Right hindlimb (tissue), 1 donor: ENCODE measurements at places on chromosomes 3 and 15.
A peak's percentile ranks its signal among the peaks of the same experiment; 100 is the strongest.

DNA sequence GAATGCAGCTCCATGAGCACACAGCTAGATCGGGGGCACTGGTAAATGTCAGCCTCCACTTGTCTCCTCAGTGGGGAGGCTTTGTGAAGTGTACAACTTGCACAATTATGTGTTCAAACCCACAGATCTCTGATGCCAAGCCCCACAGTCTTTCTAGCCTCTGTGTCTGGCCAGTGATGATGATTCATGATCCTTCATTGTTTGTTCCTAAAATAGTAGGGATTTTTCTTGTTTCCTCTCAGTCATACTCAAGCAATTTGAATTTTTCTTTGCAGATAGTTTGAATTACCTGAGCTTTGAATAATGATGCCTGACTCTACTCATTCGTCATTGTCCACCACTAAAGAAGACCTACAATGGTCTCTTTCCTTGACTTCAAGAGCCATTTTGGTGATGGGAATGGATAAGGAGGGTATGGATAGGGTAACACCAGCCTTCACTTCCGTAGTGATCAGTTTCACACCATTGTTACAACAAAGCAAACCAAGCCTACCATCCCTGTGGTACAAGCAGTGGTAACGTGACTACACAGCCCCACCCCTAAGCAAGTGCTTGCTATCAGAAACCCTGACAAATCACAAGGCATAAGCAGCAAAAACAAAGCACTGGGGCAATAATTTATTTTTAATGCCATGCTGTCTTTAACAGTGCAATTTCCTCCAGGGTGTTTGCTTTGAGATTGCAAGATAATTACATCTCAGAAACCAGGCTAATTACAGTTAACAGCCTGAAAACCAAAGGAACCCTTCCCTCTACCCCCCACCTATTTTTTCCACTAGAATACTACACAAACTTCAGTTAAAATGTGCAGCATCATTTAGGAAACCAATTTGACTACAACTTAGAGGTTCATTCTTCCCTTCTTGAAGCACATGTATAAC lies 114.1 kb upstream of the PPP2R3A start:
- DNase-seq = no peak

GRCh38 chr3:133058243-133058642 lies 20.1 kb downstream of the TMEM108 start:
- DNase-seq = no peak

DNA sequence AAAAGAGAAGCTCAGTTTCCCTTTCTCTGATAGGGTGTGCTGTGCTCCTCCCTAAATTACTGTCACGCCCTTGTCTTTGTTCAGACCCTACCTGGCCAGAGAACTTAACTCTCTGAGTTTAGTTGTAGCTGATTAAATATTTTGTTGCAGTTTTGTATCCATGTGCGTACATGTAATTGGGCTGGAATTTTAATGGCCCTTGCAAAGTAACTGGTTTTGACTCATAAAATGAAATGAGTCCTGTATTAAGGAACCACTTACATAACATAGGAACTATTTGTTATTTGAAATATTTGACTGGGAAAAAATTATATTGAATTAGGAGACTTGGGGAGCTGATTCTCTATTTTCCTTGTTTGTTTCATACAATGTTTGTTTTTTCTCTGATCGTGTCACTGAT lies 80.2 kb downstream of the LRRK1 start:
- no peak for DNase-seq

DNA sequence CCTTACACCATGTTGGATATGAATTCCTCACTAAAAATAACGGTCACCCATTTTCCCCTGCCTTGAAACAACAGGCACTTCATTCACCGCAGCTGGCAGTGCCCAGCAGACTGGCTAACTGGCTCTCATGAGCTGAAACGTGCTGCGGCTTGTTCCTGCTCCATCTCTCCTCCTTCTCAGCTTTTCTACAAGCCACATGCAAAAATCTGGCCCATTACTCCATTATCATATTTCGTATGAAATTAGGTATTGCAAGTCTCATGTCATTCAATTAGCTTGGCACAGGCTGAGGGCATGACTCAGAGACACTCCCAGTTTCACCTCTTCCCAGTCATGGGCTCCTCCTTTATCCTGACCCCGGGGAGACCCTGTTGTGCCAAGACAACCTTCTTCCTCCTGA lies 60.0 kb downstream of the MAGEF1 start:
- DNase-seq = no peak

DNA sequence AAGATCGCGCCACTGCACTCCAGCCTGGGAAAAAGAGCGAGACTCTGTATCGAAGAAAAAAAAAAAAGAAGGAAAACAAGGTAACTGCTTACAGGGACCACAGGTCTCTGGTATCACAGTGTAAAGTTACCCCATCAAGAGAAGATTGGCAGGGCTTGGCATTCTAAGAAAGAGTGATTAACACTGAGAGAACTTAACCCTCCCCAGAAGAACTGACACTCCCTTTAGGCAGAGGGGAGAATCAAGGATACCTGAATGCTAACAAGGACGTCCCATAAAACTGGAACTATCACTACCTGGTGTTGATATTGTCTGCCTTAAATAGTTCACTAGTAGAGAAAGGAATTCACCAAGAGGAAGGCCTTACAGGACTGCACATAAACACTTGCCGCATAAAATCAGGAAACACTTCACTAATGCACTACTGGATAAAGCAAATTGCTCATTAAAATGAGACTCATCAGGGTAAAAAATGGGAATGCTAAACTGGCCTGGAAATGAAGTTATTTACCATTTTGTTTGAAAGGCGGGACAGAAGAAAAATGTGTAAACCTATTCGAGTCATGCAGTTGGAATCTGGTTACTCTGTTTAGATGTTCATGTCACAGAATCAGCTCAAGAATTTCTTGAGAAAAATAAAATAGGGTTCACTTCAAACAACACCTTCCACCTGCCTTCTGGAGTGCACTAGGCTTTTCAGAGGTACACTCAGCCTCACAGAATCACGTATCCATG lies 121.6 kb downstream of the FOXP1 start:
- DNase-seq = no peak

DNA sequence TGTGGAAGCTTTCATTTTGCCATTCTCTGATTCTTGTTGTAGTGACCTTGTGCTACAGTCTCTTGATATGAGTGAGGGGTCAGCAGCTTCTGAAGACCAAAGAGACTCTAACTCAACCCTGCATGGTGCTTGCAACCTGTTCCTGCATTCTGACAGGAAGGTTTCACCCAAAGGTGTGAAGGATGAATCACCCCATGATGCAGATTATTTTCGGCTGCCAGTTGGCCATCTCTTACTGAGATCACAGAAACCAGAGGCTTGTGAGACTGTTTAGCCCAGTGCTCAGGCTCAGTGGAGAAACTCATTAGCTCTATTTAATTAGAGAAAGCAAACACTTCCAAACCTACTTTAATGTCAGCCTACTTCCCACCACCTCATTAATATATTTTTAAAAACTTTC lies 29.2 kb upstream of the TPRG1 start:
- no peak for DNase-seq

DNA sequence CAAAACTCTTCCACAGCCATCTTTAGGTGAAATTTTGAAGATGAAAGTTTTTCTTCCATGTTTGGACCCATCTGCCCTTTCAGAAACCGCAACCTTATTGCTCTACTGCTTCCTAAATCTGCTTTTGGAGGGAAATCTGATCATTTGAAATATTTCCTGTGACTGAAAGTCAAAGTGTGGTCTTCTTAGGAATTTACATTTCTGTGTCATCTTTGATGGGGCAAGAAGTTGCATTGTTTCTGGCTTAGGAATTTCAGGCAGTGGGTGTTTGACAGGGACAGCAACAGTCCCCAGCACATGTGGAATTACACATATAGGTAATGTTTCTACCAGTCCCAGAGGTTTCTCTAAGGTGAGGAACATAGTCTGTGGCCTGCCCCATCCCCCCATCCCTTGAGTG lies 5.3 kb upstream of the TYRO3 start:
- DNase-seq = no peak

- no peak for DNase-seq
These were observed 165.2 kb downstream of the OSBPL10 start for GRCh38 chr3:31815631-31816440.

DNA sequence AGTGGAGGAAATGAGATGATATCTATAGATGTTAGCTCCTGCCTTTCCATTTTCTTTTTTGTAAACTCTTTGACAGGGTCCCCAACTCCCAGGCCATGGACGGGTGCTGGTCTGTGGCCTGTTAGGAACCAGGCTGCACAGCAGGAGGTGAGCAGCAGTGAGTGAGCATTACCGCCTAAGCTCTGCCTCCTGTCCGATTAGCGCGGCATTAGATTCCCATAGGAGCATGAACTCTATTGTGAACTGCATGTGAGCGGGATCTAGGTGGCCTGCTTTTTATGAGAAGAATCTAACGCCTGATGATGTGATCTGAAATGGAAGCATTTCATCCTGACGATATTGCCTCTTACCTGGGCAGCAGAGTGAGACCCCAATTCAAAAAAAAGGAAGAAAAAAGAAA lies 56.8 kb upstream of the CHD2 start:
- no peak for DNase-seq

DNA sequence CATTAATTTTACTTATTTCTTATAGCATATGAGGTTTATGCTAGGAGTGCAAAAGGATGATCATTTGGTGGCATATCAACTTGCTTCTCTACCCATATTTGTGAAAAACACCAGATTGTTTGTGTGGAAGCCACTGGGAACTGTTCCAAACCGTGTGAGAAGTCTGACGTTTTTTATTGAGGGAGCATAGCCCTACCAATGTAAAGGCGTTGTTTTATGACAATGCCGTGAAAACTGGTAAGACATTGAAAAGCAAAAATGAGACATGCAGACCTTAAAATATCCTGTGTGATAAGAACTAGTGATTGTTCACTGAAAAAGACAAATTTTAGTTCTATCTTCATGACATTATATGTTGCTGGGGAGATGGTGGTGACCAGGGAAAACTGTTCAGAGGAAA lies 87.8 kb downstream of the CHL1 start:
- no peak for DNase-seq

GRCh38 chr3:120394347-120394746 lies 45.2 kb upstream of the LRRC58 start:
- no peak for DNase-seq

- peak; percentile 51 for DNase-seq
These were observed 335.8 kb upstream of the THRB start for GRCh38 chr3:24830230-24831152.

- no peak for DNase-seq
These were observed 71.8 kb upstream of the CTSH start for GRCh38 chr15:79016527-79017170.

- DNase-seq = no peak
These were observed 146.7 kb upstream of the THBS1 start for GRCh38 chr15:39434163-39434562.

- DNase-seq = no peak
These were observed 24.1 kb downstream of the TOPAZ1 start for GRCh38 chr3:44265815-44266214.

DNA sequence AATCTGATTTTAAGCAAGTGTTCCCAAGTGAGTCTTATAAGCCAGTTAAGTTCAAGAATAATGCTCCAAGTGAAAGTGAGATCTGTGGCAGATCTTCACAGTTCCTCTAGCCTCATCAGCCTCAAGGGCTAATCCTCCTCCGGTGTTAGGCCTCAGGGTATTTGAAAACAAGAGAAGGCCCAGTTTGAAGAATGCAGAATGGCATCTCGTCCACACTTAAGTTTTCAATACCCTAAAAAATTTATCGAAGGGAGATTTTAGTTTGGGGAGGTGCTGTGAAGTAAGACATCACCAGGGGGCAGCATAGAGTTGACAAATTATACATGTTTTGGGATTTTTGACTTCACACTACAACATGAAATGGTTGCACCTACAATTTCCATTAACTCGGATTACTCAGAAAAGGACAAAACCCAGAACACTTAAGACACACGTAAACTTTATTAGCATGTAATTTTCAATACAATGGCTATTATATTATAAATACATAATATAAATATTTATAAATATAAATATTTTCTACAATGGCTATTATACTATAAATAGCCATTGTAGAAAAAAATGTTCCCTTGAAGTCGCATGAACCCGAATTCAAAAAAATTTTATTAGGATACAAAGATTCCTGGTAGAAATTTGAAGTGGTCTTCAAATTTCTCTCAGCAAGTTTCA lies 2.3 kb upstream of the TMEM266 start:
- no peak for DNase-seq

DNA sequence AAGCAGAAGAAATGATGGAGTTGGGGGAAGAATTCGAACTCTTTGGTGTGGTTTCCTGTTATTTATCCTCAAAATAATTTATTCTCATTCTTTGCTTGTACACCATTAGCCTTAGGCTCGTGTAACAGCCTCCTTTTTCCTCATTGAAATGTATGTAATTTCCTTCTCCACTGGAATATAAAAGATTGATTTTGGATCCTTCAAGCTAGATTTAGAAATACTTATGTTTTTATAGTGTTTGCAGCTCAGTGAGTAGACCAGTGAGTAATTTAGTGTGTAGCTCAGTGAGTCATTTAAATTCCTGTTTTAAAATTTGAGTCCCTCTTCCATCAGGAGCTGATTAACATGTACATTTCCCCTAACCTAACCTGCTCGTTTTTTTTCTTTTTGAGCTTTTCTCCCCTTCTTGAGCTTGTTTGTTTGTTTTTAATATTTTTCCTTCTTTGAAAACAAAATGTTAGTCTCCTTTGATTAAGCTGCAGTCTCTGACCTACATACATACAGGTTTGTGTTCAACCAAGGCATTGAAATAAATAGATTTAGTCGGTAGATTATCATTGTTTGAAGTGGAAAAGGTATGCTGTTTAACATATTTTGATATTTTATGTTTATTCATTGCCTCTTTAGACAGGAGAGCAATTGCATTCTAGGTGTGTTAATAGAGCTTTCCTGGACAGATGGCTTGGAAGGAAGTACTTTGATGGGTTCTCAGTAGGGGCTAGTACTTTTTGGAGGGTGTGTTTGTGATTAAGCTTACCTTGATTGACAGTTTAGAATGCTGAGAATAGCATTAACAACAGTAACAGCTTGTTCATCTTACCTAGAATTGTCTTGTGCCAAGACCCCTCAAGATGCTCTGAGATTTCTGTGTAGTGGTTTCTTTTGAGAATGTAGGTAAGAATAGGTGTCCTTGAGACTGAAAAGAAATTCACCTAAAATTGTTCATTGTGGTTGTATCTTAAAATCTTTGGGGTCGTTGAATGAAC lies 5.9 kb downstream of the USP3 start:
- DNase-seq = no peak

- DNase-seq = no peak
These were observed 96.3 kb upstream of the ALDH1A3 start for GRCh38 chr15:100783291-100783690.

GRCh38 chr3:65945953-65946352 lies 92.8 kb downstream of the MAGI1 start:
- no peak for DNase-seq

DNA sequence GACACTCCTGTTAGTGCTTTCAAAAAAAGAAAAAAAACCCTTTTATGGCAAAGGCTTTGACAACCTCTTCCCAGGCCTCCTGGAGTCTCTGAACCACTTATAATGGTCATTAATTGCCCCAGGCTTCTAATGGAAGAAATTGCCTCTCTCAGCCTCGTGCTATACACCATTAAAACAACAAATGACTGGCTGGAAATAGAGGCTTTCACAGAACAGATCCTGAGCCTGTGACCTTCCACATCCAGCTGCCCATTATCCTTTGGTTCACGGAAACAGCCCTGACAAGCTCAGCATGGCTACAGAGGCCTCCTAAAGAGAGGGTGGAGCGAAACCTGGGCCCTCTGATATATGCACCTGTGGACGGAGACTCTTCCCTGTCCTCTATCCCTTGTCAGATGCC lies 26.8 kb upstream of the MKRN3 start:
- no peak for DNase-seq

GRCh38 chr15:76150513-76150912 lies 90.7 kb downstream of the TMEM266 start:
- DNase-seq = peak; percentile 47
